ENCODE measurements at places on chromosomes 6 and 20.

DNA sequence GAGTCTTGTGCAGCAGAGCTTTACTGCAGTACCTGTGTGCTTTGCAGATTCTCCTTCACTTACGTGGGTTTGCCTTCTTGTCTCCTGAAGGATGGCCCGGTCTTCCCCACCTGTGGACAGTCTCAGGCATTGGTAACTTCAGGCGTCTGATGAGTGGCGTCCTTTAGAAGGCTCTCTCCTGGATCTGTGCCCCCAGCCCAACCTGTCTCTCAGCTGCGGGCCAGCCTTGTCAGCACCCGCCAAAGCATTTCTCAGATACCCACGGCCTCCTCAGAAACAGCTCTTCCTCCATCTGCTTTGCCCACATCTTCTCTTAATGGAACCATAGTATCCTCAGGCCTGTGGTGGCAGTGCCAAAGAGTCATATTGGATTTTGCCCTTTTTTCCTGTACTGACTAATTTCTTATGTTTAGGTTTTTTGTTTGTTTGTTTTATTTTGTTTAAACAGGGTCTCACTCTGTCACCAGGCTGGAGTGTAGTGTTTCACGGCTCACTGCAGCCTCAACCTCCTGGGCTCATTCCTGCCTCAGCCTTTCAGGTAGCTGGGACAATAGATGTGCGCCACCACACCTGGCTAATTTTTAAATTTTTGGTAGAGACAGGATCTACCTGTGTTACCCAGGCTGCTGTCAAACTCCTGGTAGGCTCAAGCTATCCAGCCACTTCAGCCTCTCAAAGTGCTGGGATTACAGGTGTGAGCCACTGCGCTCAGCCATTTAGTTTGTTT, 96.6 kb downstream of the ARID1B start:
- no peak for DNase-seq

- DNase-seq: no peak
Measured at GRCh38 chr20:59718751-59719150, 114.4 kb downstream of the PHACTR3 start.

- DNase-seq: no peak
Measured at GRCh38 chr6:135221505-135221904, 40.4 kb downstream of the MYB start.

DNA sequence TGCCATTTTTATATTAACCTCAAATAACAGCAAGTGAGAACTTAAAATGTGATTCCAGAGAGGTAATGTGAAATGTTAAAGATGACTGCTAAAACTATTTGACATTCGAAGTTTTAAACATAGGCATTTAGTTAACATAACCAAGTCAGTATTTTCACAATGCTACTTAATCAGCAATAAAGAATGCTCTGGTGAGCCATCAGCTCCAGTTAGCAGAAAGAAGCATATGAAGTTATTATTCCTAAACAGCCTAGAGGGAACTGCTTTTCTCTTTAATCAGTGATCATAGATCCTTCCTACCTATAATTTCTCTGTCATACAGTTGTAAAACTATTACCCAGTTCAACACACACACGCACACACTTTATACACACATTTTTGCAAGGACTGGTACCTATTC, 60.1 kb downstream of the MMS22L start:
- DNase-seq: no peak

DNA sequence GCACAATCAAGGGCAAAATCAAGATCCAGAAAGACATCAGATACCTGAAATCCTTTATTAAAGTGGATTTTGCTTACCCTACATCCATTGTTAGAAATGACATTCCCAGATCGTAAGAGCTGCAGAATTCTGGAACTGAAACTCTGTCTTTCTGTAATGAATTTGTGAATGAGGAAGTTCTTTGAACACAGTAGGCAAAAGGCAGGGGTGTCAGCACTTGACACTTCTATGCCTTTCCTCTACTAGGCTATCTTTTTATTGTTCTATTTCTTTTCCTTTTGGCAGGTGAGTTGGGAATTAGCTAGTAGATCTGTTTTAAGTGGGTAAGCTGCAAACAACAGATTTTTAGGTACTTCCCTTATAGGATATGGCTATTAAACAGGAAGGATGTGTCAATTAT, 126.3 kb downstream of the CARMIL1 start:
- peak; percentile 44 for DNase-seq

DNA sequence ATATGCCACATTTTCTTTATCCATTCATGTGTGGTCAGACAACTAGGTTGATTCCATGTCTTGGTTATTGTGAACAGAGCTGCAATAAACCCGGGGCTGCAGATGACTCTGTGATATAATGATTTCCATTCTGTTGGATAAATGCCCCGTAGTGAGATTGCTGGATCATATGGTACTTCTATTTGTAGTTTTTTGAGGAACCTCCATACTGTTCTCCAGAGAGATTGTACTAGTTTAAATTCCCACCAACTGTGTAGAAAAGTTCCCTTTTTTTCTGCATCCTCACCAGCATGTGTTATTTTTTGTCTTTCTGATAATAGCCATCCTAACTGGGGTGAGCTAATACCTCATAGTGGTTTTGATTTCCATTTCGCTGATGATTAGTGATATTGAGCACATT, 62.2 kb upstream of the MAP3K4 start:
- no peak for DNase-seq

DNA sequence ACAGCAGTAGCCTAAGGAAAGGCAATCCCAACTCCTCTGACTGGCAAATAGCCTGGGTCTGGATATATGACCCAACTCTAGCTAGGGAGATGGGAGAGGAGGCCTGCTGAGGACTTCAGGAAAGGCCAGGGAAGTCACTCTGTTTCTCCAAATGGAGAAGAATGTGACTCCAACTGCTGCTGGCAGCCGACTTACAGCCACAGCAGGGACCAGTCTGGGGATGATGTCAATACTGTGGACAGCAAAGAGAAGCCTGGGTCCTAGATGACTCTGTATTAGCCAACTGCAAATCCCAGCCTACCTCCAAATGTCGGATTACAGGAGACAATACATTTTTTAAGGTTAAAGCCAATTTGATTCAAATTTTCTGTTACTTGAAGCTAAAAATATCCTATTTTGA, 232.6 kb downstream of the FOXC1 start:
- DNase-seq: no peak

GRCh38 chr20:48394415-48395081, 433.3 kb downstream of the PREX1 start:
- DNase-seq: no peak

GRCh38 chr6:45780523-45780922, 235.1 kb downstream of the CLIC5 start:
- no peak for DNase-seq

DNA sequence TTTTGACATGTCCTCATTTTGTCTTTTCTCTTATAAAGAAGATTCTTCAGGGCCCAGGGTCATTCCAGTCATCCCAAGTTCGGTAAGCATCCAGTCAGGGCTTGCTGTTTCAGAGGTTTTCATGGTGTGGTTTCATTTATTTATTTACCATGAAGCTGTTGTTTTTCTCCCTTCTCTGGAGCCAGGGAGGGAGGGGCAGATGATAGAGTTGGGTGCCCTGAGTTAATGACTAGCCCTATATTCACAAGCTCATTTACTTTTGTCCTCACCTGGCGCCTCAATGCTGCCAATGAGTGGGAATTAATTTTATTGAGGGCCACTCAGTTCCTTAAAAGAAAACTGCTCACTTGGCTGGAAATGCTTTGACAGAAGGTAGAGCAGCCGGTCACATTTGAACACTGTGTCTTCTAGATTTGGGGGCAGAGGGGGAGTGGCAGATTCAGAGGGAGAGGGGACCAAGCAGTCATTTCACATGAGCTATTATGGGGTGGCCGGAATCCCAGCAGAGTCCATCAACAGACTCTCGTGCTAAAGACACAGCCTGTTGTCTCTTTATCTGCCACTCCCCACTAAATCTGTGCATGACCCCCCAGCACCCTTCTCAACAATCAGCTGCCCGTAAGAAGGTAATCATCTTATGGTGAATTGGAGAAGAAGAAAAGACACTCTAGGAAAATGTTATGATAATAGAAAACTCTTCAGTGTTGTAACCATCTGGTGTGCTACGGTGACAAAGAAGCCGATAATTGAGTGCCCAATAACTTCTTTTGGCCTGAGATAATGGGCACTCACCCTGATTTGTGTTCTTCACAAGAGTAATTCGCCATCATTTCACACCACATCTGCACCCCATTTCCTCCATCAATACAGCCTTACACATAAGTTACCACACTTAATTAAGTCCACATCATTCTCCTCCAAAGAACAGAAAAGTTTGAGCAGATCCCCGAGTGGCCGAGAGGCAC, 573.5 kb upstream of the JAG1 start:
- DNase-seq: no peak

DNA sequence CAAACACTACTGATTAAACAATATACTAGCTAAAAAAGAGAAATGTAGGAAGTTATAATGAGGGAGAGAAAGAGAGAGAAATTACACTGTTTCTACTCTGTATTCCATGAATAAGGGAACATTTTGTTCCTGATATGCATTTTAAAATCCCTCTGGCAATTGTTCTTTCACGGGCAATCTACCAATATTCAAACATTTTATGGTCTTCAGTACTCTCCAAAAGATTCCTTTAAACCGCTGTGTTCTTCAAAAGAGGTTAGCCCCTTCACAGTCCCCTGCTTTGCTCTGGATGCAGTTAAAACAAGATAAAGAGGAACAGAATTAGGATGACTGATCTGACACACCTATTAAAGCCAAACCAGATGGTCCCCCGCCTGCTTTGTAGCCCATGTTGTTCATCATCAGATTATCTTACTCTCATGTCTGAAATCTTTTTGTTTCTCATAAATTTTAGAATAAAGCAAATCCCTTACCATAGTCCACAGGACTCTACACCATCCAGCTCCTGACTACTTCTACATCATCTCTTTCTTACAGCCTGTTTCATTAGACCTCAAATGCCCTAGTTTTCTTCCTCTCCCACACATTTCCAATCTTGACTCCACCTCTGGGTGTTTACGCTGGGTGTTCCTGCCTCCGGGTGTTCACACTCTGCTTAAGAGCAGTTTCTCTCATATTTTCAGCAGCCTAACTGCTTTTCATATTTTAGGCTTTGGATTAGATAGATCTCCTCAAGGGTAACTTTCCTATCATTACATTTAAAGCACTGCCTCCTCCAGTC, 399.7 kb downstream of the COL12A1 start:
- DNase-seq: no peak

- no peak for DNase-seq
Measured at GRCh38 chr20:61733891-61734732, 331.6 kb downstream of the TAF4 start.

DNA sequence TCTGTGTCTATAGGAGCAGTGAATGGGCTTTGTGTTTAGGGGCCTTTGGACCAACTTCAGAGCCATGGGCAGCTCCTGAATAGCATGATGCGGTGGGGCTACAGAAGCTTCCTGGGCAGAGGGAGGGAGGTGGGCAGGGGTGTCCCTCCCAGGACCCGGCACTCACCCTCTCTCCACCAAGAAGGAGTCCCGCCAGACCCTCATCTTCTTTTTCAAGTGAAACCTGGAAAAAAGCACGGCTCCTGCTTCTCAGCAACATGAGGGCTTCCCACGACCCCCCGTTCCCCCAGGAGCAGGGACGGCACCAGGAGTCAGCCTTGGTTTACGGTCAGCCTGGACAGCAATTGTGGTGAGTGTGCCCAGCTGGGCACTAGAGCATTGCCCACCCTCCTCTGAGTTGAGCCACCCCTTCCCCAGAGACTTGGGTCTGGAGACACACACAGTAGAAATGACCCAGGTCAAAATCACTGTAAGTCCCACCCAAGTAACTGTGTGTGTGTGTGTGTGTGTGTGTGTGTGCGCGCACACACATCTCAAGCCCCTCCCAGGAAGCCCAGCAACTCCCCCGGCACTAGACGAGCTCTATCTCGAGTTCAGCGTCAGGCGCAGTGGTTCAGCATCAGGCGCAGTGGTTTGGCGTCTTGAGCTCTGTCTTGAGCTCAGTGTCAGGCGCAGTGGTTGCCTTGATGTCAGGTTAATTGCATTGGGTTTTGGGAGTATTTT, 108.2 kb downstream of the SULF2 start:
- no peak for DNase-seq

- DNase-seq: peak; percentile 84
Measured at GRCh38 chr6:118843685-118844390, 50.1 kb upstream of the ASF1A start.

GRCh38 chr20:49914310-49915117, 815 bp downstream of the SPATA2 start:
- peak; percentile 28 for DNase-seq

DNA sequence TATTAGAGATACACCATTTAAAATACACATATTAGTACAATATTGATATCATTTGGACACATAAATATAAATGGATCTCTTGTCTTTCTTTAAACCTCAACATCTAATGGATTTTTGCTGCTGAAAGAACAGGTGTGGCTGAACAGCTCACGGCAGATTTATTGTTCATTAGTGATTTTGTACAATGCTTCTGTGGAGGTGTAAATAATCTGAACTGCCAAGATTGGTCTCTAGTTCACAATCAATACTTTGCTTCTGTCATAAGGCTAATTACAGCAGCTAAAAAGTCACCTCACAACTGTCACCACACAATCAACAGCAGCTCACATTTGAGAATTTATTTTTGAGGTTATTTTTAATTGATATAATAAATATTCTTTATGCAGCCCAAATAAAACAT, 162.0 kb upstream of the SIM1 start:
- DNase-seq: no peak

DNA sequence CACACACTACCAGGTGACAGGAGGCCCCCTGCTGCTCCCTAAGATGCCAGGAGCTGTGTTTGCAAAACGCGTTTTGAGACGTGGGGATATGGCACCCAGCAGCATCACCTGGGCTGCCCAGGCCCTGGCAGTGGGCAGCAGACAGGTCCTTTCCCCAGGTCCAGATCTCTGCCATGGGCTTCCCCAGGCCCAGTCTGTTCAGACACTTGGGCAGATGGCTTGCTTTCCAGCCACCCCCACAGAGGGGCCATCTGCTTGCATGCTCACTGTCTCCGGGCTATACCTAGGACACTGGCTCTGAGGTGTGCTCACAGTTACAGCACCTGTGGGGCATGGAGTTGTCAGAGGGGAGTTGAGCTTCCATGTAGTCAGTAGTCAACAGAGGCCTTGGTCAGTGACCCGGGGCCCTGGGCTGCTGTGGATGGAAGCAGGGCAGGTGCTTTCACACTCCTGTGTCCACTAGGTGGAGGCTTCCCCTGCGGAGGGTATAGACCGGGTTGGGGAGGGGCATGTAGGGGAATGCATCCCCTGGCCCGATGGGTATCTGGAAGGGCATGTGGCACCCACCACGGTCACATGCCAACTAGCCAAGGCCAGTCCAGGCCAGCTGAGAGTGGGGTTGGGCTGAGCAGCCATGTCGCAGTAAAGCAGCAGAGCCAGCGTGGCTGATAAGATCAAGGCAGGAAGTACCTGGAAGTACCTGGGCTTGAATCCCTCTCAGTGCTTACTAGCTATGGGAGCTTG, 185.4 kb upstream of the SLC24A3 start:
- no peak for DNase-seq

GRCh38 chr6:32355018-32355417, 16.7 kb downstream of the TSBP1 start:
- no peak for DNase-seq

GRCh38 chr20:9912290-9912689, 73.4 kb upstream of the PAK5 start:
- no peak for DNase-seq

GRCh38 chr6:152136449-152136825, 329.0 kb downstream of the ESR1 start:
- DNase-seq: no peak
